ENCODE measurements at places on chromosomes 12 and 14.

GRCh38 chr14:72554401-72554800 is 339.5 kb downstream of the DPF3 start:
- H3K27ac ChIP-seq = no peak overlapping the region
- no peak overlapping the region for H3K4me3 ChIP-seq
- H3K27me3 ChIP-seq = peaks cover 7% of the 10 kb centered on the region
- no peaks in the 10 kb centered on the region for H3K36me3 ChIP-seq

DNA sequence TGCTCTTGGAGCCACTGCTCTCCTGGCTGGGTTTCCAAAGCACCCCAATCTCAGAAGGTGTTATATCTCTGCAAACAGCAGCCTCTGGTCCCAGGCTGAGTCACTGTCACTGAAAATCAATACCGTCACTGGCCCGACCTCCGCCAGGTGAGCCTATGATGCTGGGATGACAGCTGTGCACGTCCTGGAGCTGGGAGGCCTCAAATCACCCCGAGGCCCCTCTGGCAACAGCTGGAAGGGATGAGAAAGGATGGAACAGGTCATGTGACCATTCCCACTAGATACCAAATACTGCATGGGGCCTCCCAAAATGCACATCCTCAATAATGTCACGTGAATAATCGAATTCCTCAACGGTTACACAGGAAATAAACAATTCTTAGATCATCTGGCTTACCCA is 190.8 kb downstream of the TTC7B start:
- peaks cover 31% of the 10 kb centered on the region for H3K4me1 ChIP-seq
- no peaks in the 10 kb centered on the region for H3K27me3 ChIP-seq
- H3K27ac ChIP-seq = peak overlapping the region; percentile 1

- no peaks in the 10 kb centered on the region for H3K36me3 ChIP-seq
- DNase-seq = no peak
- no peaks in the 10 kb centered on the region for H3K4me1 ChIP-seq
- no peaks in the 10 kb centered on the region for H3K27me3 ChIP-seq
These were observed 64.5 kb upstream of the SLC35F4 start for GRCh38 chr14:57930241-57930975.

DNA sequence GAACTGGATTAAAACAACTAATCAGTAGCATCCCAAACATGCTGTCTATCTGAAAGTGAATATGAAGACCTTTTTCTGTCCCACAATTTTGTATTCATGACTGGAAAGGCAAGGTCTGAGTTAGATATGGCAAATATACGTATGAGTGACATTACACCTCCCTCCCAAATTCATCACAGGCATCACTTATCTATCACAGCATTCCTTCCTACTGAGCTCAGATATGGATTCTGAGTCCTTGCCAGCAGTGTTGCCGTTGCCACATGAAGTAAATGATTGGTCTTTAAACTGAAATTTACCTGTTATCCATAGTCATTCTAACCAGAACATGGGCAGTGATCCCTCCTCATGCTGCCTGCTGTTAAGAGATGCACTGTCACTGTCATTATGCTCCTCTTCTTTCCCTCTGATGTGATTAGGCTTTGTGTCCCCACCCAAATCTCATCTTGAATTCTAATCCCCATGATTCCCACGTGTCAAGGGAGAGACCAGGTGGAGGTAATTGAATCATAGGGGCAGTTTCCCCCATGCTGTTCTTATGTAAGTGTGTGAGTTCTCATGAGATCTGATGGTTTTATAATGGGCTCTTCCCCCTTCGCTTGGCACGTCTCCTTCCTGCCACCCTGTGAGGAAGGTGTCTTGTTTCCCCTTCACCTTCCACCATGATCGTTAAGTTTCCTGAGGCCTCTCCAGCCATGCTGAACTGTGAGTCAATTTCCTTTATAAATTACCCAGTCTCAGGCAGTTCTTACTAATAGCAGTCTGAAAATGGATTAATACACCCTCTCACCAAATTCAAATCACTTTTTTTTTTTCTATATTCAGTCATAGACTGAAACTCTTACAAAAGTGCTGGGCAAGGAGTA is 288.4 kb downstream of the NUAK1 start:
- H3K27me3 ChIP-seq = no peaks in the 10 kb centered on the region
- H3K4me3 ChIP-seq = no peak overlapping the region
- peaks cover 8% of the 10 kb centered on the region for H3K4me1 ChIP-seq
